Inflammatory macrophage treated with lipopolysaccharide for 1 hour (primary cell): ENCODE measurements at places on chromosomes 13 and 19.

GRCh38 chr13:77719128-77719527 is 21.6 kb downstream of the SLAIN1 start:
- no peak for DNase-seq

DNA sequence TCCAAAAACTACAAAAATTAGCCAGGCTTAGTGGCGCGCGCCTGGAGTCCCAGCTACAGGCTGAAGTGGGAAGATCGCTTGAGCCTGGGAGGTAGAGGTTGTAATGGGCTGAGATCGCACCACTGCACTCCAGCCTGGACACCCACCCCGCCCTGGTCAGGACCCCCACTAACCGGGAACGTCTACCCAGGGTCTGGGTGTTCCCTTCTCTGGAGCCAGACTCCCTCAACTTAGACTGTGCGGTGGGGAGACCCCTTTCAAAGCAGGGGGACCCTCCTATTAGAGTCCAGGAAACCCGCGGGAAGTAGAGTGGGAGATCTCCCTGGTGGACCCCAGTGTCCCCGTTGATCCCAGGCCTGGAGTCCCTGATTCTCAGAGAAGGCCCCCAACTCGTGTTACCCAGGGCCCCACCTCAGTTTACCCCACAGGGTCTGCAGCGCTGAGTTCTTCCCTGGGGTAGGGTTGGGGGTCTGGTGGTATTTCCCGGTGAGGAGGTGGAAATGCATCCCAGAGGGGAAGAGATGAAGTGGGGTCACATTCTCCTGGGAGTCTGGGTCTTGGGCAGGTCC is 6.1 kb upstream of the ARRDC2 start:
- DNase-seq: no peak

- no peak for DNase-seq
These were observed 31.0 kb downstream of the PTPRS start for GRCh38 chr19:5309438-5310204.

DNA sequence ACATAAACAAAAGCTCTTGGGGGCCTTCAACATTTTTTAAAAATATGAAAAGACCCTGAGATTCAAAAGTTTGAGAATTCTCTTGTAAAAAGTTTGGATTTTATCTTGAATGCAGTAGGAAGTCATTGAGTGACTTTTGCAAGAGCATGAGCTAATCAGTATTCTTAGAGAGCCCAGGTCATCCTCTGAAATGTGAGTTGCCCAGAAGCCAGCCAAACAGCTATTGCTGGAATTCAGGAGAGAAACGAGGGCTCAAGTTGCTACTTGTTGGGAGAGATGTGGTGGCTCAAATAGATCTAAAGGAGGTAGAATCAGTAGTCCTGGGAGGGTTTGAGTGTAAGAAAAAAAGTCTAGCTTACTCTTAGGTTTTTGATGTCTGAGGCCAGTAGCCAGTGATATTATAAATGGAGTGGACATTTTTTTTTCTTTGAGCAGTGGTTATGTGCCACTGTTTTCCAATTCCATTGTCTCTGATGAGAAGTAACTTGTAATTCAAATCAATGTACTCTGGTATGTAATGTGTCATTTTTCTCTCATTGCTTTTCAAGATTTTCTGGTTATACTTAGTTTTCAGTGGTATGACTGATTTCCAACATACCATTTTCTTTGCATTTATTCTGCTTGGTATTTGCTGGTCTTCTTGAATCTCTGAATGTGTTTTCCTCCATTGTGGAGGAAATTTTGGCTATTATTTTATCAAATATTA is 30.7 kb downstream of the LMO7 start:
- peak; percentile 8 for DNase-seq

GRCh38 chr13:34412817-34413375 is 529.2 kb upstream of the NBEA start:
- DNase-seq: no peak

- no peak for DNase-seq
These were observed 129.4 kb downstream of the KL start for GRCh38 chr13:33145667-33146066.
